Left renal pelvis (tissue), 4 donors: ENCODE measurements at places on chromosomes 11 and 22.
A peak's percentile ranks its signal among the peaks of the same experiment; 100 is the strongest.

- DNase-seq = no peak
Observed at GRCh38 chr11:77558380-77558779, 31.4 kb upstream of the AQP11 start.

DNA sequence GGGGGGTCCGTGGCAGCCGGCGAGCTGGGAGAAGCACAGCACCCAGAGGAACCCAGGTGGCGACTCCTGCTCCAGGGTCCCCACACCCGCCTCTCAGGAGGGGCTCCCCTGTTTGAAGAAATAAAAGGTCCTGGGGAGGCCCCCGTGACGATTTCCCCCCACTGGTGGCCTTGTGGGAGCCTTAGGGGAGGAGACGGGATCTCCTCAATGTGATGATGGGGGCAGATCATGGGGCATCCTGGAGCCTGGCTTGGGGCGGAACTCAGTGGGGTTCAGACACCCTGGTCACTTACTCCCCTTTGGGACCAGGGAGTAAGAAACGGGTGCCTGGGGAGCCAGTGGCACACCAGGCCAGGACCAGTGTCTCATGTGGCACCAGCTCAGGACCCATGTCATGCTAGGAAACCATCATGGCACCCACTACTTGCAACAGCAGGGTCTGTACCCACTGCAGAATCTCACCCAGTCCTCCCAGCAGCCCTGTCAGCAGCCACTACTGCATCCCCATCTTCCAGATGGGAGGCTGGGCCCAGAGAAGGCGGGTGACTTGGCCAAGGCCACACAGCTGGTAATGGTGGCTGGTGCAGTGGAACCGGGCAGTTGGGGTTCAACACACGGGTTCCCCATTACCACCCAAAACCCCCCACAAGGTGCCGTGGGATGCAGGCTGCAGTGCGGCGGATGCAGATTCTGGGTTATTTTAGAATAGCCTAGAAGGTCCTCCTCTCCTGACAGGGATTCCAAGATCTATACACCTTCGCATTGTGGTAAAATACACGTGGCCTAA lies 130.7 kb downstream of the CTTN start:
- no peak for DNase-seq

- no peak for DNase-seq
Observed at GRCh38 chr11:85495918-85496317, 131.2 kb downstream of the DLG2 start.

DNA sequence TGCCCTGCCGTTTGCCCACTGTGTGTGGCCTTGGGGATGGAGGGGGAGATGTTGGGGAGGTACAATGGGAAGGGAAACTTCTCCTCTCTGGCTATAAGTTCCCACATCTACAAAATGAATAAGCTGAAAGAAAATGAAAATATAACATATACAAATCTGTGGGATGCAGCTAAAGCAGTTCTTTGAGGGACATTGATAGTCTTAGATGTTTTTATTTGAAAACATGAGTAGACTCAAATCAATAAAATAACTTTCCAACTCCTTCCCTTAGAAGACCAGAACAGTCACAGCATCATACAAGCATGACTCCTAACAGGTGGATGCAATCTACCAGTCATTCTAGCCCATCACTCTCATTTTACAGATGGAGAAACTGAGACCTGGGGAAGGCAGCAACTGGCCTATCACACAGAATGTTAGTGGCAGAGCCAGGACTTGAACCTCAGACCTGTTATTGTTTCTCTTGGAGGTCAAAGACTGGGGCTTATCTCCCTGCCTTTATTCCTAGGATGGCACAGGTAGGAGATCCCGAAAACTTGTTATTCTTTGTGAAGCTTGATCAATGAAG lies 25.2 kb upstream of the CCDC86 start:
- no peak for DNase-seq

GRCh38 chr11:117176186-117176585 lies 2.4 kb upstream of the SIDT2 start:
- DNase-seq = no peak

DNA sequence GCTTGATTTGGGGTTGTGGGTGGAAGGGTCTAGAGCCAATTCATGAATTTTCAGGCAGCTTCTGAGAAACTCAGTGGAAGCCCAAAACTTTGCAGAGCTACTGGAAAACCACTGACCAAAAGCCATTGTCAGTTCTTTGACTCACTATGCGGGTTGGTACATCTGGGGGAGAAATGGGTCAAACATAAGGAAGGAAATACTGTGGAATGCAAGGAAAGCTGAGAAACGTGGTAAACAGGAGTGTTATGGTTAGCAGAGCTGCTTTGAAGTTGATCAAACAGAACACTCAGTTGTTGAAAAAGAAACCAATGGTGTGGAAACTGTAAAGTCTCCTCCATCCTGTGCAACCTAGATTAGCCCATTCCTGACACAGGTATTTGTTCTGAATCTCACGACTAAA lies 6.3 kb upstream of the ABTB2 start:
- no peak for DNase-seq

DNA sequence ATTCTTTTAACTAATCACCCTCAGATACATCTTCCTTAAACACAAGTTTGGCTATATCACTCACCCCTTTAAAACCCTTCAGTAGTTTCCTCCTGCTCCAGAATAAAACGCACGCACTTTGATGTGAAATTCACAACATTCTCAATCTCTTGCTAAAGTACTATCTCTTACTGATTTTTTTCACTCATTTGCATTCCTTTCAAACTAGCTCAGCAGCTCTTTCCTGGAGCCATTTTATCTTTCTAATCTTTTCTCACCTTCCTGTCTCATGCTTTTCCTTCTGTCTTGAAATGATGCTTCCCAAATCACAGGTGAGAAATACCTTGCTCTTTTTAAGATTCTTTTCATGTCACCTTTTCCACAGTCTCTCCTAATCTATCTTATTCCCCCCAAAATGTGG lies 1074.4 kb downstream of the DLG2 start:
- DNase-seq = no peak

- DNase-seq = no peak
Observed at GRCh38 chr11:43830928-43831440, 49.6 kb upstream of the ALKBH3 start.

- DNase-seq = peak; percentile 87
Observed at GRCh38 chr11:66312549-66313320, 4.1 kb downstream of the CD248 start.

DNA sequence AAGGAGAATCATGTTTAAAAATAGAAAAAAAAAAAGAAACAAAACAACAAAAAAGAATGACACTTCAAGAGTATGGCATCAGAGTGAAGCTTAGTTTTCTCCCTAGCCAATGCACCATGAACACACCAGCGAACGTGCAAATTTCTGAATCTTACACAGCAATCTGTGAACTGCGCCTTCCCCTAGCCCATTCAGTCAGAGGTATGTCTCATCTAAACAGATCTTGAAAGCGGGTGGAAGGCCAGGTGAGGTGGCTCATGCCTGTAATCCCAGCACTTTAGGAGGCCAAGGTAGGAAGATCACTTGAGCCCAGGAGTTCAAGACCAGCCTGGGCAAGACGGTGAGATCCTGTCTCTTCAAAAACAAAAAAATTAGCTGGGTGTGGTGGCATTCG lies 113.1 kb downstream of the MICAL3 start:
- no peak for DNase-seq

- DNase-seq = no peak
Observed at GRCh38 chr22:40070701-40071100, 75.9 kb downstream of the FAM83F start.

DNA sequence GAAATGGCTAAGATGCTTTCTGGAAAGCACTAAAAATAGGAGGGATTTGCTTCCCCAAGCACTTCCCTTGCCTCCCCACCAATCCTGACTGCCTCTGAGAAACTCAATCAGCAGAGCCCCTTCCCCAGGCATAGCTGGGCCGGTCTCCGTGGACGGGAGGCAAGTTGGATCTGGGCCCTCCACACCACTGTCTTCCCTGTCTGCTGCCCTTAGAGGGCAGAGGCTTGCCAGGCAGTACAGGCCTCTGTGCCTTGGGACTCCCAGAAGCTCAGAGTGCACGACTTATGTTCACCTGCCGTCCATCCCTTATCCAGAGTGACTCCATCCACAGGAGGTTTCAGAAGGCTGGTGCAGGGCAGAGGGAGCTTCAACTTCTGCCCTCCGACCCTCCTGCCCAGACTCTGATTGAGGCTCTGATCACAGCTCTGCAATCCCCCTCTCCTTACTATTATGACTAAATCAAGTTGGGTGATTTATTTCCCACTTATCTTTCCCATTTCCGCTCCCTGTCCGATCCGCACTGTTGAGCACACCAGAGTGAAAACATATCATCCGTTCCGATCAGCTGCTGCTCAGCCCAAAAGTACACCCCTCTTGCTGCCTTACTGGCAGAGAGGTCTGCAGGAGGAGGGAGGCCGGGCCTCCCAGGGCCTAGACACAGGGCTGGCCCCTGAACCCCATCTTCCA lies 71.8 kb downstream of the DSCAML1 start:
- DNase-seq = no peak

GRCh38 chr11:124778281-124778680 lies 16.2 kb upstream of the ESAM start:
- DNase-seq = no peak

- no peak for DNase-seq
Observed at GRCh38 chr11:60347084-60347797, 20.2 kb downstream of the MS4A6E start.

GRCh38 chr11:95257456-95257971 lies 26.5 kb upstream of the SESN3 start:
- DNase-seq = no peak

DNA sequence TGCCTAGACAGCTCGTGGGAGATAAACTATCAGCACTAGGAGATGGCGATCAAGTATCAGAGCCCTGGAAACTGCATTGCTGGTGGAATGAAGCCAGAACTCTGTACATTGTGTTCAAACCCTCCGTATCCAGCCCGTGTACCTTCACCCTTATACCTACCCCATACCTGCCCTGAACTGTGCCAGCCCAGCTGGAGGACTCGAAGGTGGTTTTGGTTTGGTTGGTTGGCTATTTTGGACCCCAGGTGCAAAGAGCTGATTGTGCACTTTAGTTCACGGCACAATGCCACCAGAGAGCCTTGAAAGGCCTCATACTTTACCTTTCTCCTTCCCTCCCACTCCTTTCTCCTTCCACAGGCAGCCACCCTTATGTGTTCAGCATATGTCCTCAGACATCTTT lies 16.0 kb downstream of the FAM83F start:
- no peak for DNase-seq

DNA sequence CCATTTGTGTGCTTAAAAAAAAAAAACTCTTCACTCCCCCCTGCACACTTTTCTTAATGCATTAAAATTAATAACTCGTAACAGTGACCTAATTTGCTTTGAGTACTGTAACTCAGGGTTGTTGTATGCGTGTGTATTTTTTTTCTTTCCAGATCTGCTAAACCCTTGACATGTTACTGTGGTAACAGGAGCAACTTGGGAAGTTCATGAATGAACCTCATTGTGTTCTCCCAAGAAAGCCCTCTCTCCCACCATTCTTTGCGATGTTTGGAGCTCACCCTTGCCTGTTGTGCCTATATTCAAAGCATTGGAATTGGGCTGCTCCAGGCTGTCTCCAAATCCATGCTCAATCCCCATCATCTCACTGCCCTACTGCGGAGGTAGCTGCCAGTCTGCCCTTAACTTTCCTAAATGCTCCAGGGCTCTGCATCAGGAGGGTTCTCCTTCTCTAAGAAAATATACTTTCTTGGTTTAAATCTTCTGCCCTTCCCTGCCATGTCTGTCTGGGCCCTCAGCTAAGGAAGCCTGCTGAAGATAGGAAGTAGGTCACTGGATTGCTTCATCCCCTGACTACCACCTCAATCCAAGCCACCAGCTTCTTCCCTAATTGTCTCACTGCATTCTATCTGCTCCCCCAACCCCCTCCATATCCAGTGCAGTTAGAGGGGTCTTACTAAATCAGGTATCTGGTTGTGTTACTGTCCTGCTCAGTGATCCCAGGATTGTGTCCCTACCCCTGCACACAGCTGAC lies 70.3 kb downstream of the KIRREL3 start:
- DNase-seq = no peak

- no peak for DNase-seq
Observed at GRCh38 chr22:43099095-43099494, 9.9 kb upstream of the TTLL1 start.

- DNase-seq = no peak
Observed at GRCh38 chr11:122019908-122020694, 95.9 kb downstream of the BLID start.

GRCh38 chr11:105324156-105324555 lies 184.6 kb upstream of the CARD18 start:
- no peak for DNase-seq

- DNase-seq = no peak
Observed at GRCh38 chr22:46780453-46780852, 18.0 kb downstream of the TBC1D22A start.

DNA sequence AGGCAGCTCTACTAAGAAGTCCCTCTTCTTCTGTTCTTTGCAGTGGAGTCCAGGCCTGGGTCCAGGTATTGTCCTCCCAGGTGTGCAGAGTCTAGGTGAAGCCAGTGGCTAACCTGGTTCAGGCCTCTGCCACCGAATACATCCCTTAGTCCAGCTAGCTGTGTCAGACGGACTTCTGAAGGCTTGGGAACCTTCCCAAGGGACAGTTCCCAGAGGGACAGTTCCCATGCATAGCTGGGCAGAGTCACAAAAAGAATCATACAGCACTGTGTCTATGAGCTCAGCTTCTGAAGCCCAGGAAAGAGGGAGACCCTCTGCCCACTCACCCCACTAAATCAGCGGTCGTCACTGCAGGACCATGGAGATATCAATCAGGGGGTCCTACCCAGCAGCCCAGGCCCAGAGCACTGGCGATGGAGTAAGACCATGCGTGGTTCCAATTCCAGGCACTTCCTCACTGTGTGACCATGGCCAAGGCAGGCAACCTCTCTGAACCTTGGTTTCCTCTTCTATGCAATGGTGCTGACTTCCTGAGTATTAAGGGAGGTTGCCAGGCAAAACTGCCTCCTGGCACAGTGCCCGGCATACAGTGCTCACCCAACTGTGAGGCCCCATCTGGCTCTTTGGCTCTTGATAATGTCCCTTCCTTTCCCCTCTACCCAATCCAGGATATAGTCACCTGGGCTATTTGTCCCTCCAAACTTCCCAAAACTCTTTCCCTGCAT lies 3.4 kb downstream of the MS4A10 start:
- DNase-seq = no peak

DNA sequence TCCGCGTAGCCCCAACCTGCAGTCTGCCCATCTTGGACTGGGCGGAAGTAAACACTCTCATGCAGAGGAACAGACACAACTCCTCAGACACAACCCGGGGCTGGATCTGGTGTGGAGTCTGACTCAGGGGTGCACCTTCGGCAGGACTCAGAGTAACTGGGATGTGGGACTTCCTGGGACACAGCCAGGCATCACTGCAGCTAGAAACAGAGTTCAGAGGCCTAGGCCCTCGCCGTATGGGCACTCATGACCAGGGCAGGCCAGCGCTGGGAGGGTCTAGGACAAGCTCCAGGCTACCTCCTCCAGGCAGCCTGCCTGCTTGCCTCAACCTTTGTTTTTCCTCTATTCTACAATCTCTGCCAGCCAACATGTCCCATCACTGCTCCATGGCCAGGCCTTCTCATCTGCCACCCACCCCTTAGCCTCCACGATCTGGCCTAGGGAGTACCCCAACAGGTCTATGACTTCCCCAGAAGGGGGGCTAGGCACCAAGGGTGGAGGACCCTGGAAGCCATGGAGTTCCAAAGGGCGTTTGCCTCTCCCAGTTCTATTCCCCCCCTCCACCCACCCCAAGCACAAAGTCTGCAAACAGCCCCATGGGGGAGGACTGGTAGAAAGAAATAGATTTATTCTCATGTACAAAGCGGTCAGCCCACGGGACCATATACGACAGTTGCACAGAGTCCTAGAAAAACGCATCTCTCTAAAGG lies 98.5 kb downstream of the PDE2A start:
- no peak for DNase-seq
